ENCODE measurements at places on chromosomes 7 and 10.

- no peak for DNase-seq
These were observed 271.3 kb downstream of the FGFR2 start for GRCh38 chr10:121326905-121327304.

DNA sequence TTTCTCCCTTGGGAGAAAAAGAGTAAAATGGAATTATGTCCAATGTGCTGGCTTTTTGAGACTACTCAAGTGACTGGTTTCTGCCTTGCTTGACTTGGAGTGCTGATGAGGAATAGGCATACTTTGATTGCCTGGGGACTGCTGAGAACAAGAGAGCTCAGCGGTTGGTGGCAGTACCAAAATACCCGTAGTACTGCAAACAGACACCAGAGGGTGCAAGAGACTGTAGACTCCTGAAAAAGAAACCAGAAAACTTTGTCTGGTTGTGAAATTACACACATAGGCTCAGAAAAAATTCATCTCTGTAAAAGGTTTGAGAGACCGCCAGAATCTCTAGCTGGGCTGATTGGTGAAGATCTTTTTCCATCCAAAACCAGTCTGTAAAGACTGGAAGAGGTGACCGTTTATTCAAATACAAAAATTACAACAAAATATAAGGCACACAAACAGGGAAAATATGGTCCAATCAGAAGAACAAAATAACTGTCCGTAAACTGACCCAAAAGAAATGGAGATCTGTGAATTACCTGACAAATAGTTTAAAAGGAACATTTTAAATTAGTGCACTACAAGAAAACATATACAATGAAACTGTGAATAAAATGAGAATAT, 18.5 kb downstream of the BICC1 start:
- no peak for DNase-seq

- no peak for DNase-seq
These were observed 44.9 kb downstream of the BEND7 start for GRCh38 chr10:13483951-13484350.

GRCh38 chr10:34780818-34781380, 34.2 kb downstream of the PARD3 start:
- no peak for DNase-seq

- no peak for DNase-seq
These were observed 61.0 kb upstream of the SFMBT2 start for GRCh38 chr10:7471720-7472367.

DNA sequence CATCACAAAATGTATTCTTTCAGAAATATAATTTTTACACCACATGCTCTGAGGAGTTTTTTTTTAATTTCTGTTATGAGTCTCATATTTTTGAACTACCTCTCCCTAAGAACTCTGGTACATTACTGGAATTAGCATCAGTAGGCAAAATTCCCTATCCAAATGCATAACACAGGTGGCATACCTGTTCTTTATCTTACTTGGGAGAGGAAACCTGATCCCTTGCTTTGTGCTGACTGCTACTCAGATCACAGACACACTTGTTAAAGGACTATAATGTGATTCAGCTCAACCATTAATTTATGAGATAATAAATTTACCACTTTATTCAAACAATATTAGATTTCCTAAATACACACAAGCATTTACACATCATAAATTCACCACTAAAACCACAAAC, 617.2 kb downstream of the GRM8 start:
- DNase-seq = no peak

DNA sequence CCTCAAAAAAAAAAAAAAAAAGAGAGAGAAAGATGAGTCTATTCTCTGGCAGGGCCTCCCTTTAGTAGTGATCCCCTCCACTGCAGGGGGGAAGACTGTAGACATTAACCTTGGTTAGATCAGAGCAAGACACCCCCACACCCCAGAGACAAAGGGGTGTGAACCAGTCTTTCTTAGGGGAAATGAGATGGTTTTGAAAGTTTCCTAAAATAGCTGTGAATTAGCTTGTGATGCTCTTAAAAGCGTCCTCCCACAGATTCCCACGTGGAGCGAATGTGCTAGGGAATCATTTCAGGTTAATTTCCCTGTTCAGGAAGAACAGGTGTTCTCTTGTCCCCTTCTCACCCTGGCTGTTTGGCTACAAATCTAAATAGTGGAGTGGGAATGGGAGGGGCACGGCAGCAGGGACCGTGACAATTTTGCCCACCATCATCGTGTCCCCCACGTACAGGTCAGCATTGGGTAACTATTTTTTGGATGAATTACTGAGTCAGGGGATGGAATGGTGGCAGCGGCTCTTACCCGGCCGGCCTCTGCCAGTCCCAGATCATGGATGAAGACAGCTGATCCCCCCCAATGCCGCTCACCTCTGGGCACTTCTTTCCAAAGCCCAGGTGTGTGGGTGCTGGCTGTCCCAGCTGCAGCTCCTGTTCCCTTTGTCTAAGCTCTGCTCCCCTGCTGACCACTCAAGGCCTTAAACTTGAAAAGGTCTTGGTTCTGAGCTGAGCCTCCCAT, 152.9 kb downstream of the CCDC3 start:
- no peak for DNase-seq

GRCh38 chr7:158781974-158782664, 47.2 kb downstream of the ESYT2 start:
- DNase-seq = no peak

GRCh38 chr10:116553378-116553980, 7.7 kb downstream of the PNLIP start:
- no peak for DNase-seq

- no peak for DNase-seq
These were observed 200.7 kb downstream of the POLR1F start for GRCh38 chr7:19508124-19508523.

DNA sequence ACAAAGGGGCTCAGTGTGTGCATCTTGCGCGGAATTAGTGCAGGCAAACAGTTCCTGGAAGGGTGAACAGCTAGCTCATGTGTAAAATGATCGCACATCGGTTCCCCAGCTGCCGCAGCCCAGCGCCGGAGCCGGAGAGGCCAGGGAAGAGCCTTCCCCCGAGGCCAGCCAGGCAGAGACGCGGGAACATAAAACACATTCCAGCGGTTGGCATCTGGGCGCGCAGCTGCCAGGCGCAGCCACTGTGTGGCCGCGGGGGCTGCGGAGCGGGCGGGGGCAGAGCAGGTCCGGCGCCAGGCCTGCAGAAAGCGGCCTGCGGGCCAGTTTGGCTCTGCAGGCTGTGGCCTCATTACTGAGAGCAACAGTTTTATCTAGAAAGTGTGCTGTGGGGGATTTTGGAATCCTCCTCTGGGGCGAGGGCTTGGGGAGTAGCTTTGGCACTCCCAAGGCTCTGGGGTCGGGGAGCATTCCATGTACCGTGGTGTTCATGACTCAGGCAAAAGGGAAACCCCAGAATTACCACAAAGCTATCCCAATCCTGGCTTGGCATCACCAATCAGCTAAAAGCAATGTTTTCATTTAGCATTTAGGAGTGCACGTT, 74.3 kb downstream of the SAMD9 start:
- DNase-seq = peak; percentile 61

GRCh38 chr7:87217983-87218653, 1.4 kb downstream of the TMEM243 start:
- no peak for DNase-seq

DNA sequence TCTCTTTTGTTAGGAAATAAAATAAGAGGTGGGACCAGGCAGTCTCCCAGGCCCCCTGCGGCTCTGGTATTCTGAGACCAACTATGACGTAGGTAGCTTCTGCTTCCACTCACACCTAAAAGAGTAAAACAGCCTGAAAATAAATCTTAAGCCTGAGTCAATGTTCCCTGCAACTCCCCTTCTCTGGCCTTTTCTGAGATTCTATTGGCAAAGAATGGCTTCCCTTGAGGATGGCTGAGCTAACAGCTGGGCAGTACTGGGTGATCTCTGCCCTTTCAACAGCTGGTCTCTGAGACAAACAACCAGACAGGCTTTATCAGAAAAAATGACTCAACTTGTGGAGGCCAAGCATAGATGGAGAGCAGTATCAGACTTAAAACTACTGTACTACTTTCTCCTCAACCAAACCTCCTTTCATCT, 58.7 kb downstream of the CREB3L2 start:
- no peak for DNase-seq

GRCh38 chr10:46018453-46019176, 11.8 kb downstream of the NCOA4 start:
- DNase-seq = no peak

GRCh38 chr10:103225939-103226338, 19.7 kb upstream of the RPEL1 start:
- DNase-seq = no peak

DNA sequence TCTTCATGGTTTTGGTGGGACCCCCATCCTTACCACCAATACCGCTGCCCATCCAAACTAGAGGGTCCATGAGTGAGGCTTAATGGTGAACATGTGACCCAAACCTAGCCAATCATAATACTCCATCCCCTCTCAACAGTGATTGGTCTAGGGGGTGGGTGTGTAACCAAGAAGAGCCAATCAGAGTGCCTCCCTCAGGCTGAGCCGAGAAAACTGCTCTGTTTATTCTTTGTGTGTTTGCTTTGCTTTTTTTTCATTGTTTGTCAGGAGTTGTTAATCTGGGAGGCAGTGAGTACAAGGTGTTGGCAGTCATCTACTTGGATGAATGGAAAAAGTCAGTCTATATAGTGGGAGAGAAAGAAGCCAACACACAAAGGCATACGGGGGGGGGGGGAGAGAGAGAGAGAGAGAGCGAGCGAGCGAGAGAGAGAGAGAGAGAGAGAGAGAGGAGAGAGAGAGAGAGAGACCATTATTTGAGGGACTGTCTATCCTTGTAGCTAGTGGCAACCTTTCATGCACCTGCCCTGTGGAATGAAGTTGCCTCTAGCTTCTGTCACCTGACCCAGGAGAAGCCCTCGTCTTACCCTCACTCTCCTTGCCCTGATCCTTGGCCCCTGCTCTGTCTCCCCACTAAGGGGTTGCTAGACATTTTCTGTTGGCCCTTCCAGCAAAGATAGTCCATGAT, 441.7 kb downstream of the TYW1 start:
- no peak for DNase-seq

GRCh38 chr7:17725821-17726220, 214.5 kb downstream of the SNX13 start:
- no peak for DNase-seq

GRCh38 chr7:105487579-105488571, 34.2 kb downstream of the PUS7 start:
- DNase-seq = peak; percentile 44

DNA sequence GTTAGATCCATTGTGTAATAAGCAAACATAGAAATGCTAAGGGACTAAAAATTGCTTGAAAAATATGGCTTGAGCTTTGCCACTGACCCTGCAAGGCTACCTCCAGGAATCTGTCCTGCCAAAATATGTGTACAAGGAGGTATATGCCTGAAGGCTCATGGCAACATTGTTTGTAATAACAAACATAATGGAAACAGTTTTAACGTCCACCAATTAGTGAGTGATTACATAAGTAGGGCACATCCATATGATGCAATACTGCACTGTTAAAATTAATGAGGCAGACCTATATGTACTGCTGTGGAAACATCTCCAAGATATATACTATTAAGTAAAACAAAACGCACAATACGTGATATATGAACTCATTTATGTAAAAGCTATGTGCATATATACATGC, 13.1 kb upstream of the GOT1 start:
- DNase-seq = no peak

DNA sequence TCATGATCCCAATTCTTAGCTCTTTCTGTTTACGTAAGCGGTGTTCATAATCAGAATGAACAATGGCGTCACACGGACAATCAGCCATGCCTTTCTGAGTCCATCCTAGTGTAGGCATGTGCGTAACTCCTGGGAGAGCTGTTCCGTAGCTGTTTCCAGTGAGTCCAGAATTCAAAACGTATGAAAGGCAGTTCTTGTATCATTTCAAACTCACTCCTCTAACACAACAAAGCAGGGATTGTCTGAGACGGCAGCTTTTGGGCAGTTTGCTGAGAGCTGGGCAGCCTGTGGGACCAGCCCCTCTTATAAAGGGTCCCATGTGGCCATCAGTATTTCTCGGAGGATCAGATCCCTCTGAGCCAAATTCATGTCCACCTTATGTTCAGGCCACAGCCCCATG, 43.4 kb downstream of the PSPH start:
- DNase-seq = no peak

DNA sequence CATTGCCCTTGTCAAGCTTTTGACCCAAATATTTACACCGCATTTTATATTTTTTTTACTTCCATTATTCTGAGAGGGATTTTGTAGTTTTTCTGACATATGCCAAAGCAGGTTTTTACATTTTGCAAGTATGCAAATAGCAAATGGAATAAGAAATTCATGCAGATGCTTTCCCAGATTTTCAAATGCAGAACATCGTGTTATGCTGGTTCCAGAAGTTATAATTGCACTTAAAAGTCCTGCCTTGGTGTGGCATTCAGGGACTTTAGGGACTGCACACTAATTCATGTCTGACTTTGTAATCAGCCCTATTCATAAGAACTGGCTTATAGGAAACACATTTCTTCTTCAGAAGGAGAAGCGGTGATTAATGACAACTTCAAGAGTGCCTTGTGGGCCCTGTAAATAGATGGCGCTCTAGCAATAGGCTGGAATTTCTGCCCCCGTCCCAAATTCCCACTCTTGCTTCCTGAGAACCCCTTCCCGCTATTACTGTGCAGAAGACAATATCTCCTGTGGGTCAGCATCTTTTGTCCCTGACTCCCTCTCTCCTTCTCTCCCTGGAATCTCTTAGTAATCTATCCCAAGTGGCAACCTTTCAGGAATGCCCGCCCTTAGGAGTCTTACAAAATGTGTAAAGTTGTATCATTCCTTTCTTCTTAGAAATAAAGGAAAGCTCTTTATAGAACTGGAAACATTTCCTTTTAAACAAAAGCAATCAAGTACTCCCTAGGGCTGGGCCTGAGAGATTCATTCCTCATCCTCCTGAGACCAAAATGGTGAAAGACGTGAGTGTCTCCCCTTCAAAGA, 264.0 kb downstream of the INHBA start:
- DNase-seq = no peak

DNA sequence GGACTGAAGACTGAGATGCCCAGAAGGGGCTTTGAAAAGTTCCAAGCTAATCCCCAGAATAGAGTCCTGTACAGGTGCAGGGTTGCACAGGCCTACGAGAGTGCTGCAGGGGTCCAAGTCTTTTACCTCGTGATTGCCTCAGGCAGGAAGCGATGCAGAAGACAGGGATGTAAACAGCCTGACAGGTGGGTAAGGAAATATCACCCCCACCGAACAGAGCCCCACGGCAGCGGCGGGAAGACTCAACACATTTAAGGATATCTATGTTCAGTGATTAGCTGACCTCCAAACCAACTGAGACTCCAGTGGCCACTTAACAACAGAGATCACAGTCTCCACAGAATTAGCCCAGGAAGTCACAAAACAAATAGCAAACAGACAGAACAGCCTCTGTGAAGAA, 73.9 kb upstream of the VIPR2 start:
- no peak for DNase-seq

- no peak for DNase-seq
These were observed 42.7 kb upstream of the A1CF start for GRCh38 chr10:50928190-50928552.

- DNase-seq = no peak
These were observed 9.8 kb downstream of the ZNF775 start for GRCh38 chr7:150388709-150389531.

DNA sequence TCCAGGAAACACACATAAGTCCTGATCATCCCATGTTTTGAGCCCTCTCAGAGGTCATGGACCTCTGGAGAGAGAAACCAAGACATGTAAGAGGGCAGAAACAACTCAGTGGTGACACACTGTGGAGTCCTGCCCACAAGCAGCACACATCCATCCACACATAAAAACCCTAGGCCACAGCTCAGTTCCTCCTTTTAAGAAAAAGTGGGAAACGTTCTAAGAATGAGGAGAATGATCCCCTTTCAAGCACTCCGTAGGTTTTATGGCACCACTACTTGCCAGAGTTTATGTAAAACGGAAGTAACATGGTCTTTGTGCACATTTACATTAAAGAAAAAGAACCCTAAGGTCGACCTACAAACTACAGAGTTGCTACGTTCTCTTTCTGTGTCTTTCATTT, 19.9 kb downstream of the ATAD1 start:
- DNase-seq = no peak

Measured in NCI-H2227 treated with DMSO at 0.1 percent for 48 hours (cell line).